ENCODE measurements at places on chromosomes 6 and 20.

DNA sequence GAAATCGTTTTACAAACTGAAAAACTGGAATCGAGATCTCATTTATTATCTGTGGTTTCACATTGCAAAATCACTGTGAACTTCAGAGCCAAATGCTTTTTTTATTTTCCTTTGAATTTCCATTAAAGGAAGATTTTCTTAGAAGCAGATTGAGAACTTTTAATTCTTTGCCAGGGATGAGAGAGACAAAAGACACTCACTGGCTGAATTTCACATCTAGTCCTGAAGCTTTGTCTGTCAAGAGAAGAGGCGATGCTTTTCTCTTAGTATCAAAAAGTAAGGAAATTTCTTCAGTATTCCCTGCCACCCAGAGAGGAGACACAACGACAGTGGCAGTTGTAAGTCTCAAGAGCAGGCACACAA, 141.8 kb downstream of the TMEM200A start:
- DNase-seq, result no peak

- peak; percentile 46 for DNase-seq
These were observed 179.3 kb downstream of the MTHFD1L start for GRCh38 chr6:151044465-151045441.

DNA sequence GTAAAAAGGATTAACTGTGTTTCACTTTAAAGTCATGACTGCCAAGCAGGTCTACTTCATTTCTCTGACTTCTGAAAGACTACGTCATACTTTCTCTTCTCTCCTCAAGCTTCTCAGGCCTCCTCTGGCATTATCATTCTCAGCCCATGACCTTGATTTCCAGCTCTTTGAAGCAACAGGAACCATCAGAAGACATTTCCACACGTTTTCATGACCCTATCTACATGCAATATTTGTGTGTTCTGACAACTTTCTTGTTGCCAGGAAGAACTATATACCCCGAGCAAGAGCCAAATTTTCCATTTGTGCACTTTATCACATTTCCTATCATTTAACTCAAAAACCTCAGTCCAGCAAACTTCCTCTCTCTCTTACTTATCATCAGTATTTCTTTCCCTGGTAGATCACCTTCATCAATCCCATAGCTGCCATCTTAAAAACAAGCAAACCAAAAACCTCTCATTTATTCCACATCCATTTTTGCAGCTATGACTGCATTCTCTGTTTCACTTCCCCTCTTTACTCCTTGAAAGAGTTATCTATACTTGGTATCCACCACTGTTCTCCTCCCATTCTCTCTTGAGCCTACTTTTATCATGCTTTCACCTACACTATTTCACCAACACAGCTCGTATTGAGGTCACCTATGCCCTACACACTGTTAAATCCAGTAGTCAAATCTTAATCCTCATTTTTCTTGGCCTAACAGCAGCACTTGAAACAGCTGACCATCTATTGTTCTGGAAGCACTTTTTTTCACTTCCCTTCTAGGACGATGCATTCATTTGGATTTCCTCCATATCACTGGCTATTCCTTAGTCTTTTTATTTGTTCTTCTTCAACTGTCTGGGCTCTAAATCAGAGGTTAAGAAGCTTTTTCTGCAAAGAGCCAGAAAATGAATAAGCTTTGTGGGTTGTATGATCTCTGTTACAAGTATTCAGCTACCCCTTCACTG, 47.1 kb downstream of the STX7 start:
- no peak for DNase-seq

- no peak for DNase-seq
These were observed 63.0 kb downstream of the SYCP2L start for GRCh38 chr6:10949579-10950490.

DNA sequence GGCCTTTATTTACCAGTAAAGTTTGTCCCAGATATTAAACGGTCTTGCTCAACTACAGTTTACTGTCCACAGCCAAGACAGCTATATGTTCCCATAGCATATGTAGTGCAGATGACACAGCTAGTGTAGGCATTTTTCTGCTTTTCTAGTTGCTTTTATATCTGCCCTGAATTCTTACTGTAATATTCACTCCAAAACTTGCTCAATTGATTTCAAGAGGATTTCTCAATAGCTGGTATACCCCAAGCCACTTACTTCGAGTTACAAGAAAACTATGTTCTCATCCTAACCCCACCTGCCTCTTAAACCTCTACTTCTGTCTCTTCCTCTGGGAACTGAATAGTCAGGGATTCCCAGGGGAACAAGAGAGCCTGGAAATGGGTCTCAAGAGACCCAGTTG, 18.9 kb upstream of the ROS1 start:
- DNase-seq, result no peak

DNA sequence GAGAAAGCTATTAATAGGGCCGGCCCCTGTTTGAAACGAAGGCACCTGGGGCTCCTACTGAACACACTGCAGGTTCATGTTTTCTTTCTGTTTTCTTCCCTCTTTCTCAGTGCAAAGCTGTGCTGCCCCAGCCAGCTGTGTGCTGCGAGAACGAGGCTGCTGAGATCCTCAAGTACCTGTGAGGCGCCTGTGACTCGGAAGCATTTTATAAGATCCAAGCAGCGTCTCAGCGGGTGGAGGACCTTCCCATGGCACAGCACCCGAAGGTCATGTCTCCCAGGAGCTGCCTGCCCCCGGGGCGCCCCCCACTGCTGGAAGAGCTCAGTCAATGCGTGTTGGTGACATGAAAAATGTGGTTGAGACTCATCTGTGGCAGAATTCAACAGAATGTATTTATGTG, 66.3 kb downstream of the SMOC2 start:
- DNase-seq, result no peak

DNA sequence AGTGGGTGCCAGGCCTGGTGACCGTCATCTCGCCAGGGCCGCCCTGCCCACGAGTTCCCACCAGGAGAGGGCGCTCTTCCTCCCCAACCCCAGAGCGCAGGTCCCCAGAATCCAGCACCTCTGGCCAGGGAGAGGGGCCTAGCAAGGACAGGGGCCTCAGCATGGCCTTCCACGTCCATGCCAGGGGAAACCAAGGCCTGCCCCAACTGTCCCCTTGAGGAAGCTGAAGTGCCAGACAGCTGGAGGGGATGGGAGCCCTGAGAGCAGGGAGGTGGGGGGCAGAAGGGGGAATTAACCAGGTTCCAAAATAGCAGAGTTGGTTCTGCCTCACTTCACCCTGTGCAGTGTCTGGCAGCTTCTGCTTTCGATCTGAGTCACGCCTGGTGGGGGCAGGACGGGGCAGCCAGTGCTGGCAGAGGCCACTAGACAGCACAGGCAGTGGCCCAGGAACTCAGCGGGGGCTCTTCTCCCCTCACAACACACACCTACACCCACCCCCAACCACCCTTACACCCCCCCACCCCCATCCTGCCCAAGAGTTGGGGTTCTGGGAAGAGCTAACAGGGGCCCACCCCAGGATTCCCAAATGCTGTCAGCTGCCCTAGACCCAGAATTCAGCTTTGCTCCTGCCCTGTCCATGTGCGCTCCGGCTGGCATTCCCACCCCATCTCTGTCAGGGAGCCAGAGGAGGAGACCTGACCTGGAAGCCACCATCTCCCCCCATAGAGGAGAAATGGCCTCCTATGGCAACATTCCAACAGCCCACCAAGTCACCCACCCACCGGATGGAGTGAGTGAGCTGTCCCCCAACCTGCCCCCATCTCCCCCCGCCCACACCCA, 29.2 kb downstream of the TFEB start:
- peak; percentile 98 for DNase-seq

- DNase-seq, result no peak
These were observed 200.3 kb upstream of the KCNG1 start for GRCh38 chr20:51223183-51223720.

DNA sequence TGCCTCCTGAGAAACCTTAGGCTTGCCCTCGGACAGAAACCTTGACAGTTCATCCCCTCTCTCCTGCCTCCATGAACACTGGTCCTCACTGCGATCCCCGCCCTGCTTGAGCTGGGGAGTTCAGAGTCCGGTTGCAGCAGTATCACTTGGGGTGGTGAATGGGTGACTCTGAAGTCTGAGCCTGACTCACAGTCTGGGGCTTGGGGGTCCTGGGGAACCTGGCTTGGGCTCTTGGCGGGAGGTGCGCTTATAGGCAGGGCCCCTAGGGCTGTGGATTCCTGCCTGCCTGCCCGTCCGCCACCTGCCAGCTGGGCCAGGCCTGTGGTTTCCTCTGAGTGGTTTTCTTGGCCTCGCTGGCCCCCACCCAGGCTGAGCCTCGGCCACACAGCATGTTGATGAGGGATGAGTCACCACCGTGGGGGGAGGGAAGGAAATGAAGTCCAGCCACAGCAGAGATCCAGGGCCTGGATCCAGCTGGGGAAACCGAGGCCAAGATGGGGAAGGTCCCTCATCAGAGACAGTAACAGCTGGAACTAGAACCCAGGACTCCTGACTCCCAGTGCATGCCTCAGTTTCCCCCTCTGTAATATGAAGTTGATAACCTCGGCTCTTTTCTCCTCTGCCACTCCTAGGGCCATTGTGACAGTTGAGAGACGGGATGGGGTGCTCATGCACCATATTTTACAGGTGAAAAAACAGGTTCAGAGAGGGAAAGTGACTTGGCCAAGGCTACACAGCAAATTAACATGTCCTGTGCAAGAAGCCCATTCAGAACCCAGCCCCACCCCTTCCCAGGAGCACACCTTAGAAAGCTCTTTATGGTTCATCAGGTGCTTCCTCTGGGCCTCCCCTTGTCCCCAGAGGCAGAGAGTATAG, 9.2 kb downstream of the FOXS1 start:
- DNase-seq, result peak; percentile 82

DNA sequence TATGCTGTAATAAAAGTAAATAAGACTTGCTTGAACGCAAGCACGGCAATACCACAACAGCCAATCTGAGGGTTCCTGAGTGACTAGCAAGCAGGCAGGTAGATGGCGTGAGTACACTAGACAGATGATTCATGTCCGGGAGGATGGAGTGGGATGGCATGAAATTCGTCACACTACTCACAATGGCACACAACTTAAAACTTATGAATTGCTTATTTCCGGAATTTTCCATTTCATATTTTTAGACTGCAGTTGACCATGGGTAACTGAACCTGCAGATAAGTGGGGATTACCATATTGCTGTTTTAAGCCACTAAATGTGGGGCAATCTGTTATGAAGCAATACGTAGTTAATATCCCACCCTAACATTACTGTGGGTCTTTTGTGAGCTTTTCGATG, 93.6 kb upstream of the NFATC2 start:
- DNase-seq, result no peak
